ENCODE measurements at places on chromosomes 16 and 17.

GRCh38 chr17:6603744-6604325, 36.7 kb downstream of the KIAA0753 start:
- peak; percentile 9 for DNase-seq

- no peak for DNase-seq
Observed at GRCh38 chr16:49830873-49831272, 25.0 kb downstream of the ZNF423 start.

- no peak for DNase-seq
Observed at GRCh38 chr16:3849751-3850543, 30.6 kb downstream of the CREBBP start.

DNA sequence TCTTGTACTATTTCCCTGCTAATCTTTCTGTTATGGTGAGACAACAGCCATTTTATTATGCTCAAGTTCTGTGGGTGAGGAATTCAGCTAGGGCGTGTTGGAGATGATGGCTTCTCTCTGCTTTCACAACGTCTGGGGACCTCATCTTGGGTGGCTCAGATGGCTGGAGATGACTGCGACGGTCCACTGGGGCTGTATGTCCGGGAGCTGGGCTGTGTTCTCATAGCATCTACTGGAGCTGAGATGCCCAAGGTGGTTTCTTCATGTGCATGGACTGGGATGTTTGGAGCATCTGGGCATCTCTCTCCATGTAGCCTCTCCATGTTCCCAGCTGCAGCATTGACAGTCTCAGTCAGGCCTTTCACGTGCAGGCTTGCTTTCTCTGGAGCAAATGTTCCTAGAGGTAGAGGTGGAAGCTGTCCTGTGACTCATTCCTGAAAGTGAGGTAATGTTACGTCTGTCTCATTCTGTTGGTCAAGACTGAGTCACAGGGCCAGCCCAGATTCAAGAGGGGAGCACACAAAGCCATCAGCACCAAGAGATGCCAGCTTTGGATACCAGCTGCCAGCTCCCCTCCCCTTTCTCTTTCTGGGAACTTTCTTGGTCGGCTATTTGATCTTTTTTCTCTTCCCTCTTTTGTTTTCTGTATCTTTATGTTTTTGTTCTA, 96.2 kb downstream of the RAP1GAP2 start:
- no peak for DNase-seq

DNA sequence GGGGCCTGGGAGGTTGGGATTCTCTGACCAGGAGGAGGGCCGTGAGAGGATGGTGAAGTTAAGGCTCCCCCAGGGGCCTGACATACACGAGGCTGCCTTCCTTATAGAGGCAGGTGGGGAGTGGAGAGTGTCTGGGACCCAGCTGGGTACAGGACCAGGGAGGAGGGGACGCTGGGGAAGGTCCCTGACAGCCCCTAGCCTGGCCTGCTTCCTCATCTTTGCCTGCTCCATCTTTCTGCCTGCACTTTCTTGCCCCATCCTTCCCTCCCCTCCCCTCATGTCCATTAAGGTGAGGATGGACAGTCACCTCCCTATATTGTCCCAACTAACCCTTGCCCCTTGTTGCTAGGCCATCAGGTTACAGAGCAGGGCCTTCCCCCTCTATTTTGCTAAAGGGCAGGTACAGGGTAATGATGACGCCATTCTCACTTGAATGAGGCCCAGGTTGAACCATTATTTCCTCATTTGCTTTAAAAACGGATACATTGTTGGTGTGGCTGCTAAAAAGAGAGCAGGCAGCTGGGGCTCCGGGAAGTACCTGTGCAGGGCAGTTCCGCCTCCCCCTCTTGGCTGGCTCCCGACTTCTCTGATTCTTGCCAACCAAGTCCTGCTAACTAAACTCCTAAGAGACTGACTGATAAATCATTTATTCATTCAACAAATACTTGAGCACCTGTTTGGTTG, 1.3 kb downstream of the C17orf99 start:
- DNase-seq, result no peak

DNA sequence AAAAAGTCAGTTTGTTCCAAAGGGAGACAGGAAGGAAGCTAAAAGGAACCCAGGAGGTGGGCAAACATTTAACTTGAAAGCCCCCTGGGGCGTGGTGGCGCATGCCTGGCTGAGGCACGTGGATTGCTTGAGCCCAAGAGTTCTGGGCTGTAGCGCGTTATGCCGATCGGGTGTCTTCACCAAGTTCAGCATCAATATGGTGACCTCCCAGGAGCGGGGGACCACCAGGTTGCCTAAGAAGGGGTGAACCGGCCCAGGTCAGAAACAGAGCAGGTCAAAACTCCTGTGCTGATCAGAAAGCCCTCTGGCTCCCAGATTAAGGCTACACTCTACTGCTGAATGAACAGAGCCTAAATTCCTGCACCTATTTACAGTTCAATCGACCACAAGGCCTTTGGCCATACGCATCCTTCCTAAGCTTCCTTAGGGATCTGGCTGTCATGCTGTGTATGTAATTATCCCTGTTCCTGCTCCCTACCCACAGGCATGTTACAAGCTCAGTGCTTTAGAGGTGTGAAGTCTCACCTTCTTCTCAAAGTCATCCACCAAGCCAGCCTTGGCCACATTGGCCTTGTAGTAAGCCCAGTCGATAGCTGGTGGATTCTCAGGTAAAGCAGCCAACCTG, 5.0 kb downstream of the ATP5PD start:
- no peak for DNase-seq

DNA sequence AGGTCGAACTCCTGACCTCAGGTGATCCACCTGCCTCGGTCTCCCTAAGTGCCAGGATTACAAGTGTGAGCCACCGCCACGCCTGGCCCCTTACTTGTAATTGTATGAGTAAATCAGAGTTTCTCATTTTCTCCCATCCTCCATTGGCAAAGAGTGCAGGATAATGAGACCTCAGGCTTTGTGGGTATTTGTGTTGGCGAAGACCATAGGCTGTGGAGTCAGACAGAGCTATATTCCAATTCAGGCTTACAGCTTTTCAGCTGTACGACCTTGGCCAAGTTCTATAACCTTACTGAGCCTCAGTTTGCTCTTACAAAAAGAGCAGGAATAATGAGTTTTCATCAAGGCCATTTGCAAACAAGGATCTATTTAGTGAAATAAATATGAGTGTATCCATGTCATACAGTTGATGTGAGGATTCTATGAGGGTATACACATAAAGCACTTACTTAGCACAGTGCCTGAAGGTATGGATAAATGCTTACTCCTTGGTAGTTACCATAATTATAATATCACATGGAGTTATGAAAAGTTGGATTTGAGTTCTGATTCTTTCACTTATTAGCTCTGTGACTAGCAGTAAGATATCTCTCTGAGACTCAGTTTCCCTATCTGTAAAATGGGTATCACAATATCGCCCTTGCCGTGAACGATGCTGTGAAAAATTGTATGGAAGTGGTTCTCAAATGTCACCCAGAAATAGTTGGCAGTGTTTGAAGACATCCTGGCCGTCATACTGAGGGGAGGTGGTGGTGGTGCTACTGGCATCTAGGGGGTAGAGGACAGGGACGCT, 25.6 kb upstream of the CPPED1 start:
- no peak for DNase-seq

- no peak for DNase-seq
Observed at GRCh38 chr17:56358651-56359050, 205.4 kb downstream of the ANKFN1 start.

- DNase-seq, result no peak
Observed at GRCh38 chr17:75872434-75873351, 5.7 kb downstream of the TRIM47 start.

- DNase-seq, result no peak
Observed at GRCh38 chr17:59783221-59784047, 76.0 kb downstream of the VMP1 start.

GRCh38 chr17:76191896-76192295, 48.4 kb downstream of the RNF157 start:
- DNase-seq, result no peak

DNA sequence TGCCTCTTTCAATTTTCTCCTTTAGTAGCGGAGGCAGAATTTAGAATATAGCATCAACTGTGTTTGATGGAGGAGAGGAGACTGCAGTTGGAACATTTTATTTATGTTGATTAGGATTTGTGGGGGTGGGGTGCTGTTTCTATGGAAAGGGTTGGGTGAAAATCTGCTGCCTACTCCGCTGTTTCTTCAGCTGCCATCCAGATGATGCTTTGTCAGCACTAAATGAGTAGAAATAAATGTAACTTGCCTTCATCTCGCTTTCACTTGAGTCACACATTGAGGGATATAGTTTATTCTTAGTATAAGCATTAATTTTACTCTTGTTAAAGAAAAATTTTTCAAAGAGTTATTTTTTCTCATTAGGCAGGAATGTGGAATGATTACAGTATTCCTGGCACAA, 42.1 kb downstream of the ABHD15 start:
- no peak for DNase-seq

- DNase-seq, result no peak
Observed at GRCh38 chr17:63658366-63658765, 36.1 kb downstream of the MAP3K3 start.

DNA sequence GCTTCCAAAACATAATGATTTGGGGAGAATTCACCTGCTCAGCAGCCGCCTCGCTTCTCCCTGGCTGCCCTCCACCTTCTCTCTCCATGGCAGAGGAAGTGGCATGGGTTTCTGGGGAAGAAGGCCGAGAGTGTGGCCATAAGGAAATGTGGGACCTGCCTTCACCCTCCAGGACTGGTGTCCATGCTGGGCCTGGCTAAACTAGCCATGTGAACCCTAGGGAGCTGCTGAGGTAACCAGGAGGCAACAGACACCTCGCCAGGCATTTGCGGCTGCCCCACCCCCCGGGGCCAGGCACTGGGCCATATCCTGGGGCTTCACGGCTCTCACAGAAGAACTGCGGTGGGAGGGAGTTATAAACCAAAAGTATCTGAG, 9.9 kb upstream of the CMTM4 start:
- no peak for DNase-seq

GRCh38 chr16:75570396-75571065, 4.4 kb downstream of the GABARAPL2 start:
- DNase-seq, result no peak

DNA sequence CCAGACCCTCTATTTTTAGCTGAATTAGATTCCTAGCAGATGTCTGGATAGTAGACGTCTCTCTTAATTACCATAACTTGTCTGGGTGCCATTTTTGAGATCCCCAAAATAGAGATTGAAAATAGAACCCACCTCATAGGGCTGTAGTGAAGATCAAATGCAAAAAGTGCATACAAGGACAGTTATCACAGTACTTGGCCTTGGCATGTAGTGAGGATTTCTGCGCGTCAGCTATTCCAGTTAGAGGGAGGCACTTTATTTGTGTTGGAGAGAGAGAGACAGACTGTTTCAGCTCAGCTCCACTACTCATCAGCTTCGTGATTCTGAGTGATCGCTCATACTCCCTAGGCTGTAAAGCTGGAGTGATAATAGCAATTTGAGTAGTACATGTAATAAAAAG, 59.6 kb upstream of the CDH13 start:
- no peak for DNase-seq

DNA sequence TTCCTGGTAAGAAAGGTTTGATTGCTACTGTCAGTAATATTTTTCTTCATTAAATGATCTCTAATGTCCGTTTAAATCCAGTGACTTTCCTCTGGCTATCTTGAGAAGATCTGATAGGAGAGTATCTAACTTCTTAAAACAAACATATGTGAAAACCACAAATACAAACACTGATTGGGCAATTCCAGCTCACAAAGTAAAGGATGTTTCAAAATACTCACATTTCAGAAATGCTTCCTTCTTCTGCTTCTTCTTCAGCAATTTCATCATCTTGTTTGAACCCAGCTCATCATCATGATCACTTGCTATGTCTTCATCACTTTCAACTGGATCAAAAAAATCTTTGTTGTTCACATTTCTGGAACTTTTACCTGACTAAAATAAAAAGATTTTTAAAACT, 64.3 kb upstream of the RBL2 start:
- DNase-seq, result no peak

DNA sequence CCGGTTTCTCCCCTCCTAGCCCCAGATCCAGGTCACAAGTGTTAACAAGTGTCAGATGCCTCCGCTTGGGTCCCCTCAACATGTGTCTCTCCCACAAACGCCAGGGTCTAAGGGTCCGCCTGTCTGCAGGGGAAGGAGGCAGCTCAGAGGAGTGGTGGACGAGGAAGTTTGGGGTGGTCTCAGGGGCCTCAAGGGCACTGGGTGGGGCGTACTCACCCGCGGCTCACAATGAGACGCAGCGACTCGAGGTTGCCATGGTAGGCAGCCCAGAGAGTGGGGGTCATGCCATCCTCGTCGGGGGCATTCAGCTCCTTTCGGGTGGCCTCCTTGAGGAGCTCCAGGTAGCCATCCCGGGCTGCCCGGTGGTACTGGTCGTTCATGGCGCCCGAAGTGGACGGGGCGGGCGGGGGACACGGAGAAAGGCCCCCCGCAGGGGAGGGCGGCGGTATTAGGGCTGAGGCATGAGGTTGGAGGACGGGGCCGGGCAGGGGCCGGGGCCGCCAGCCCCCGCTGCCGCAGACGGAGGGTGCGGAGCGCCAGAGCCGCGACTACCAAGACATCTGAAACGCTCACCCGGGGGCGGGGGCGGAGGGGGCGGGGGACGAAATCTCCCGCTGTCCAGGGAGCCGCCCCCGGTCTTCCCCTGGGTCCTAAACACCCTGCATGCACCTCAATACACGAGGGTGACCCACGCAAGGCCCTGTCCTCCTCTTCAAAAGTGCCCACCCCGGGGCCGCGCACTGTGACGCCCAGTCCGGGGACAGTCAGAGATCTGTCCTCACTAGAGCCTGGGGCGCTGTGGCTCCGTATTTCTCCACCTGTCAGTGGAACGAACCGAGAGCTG, at the start of gene USH1G:
Gene USH1G, minus strand, starts transcription at position 562 of the 844 bp plus-strand sequence. Its CDS starts 182 bp downstream, at position 380.
- no peak for DNase-seq

DNA sequence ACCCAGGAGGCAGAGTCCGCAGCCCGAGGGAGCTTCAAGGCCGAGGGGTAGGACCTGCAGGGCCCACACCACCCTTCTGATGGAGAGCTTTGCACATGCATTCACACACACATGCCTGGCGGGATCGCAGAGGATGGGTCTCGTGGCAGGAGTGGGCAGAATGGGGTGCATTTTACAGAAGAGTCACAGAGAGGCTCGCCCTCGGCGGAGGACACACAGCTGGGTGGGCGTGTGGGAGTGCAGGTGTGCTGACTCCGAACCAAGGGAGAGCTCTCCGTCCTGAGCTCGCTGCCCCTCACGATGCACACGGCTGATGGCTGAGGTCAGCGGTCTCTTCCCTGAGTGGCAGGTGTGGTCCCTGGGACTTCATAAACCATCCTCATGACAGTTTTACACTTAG, 96.8 kb upstream of the CBX4 start:
- DNase-seq, result no peak

GRCh38 chr17:1755252-1755826, 6.5 kb upstream of the SERPINF1 start:
- DNase-seq, result peak; percentile 31

Measured in anterior cingulate cortex (tissue), 58 donors.